Activated naive CD4-positive, alpha-beta T cell treated with anti-CD3 and anti-CD28 coated beads for 36 hours (primary cell): ENCODE measurements at places on chromosomes 7 and 10.

DNA sequence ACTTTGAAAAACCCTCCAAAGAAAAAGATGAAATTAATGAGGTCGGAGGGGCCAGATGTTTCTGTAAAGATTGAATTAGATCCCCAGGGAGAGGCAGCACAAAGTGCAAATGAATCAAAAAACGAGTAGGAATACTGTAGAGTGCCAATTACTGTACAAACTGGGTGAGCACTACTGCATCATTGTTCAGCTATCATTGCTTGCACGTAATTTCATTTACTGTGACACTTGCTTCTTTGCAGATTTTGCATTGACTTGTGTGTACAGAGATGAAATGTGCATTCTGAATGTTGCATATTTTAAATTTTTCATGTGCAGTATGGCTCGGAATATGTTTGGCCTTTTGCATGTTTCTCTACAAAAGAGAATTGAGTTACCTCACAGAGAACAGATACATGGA, 123.7 kb downstream of the LCOR start:
- DNase-seq: no peak

DNA sequence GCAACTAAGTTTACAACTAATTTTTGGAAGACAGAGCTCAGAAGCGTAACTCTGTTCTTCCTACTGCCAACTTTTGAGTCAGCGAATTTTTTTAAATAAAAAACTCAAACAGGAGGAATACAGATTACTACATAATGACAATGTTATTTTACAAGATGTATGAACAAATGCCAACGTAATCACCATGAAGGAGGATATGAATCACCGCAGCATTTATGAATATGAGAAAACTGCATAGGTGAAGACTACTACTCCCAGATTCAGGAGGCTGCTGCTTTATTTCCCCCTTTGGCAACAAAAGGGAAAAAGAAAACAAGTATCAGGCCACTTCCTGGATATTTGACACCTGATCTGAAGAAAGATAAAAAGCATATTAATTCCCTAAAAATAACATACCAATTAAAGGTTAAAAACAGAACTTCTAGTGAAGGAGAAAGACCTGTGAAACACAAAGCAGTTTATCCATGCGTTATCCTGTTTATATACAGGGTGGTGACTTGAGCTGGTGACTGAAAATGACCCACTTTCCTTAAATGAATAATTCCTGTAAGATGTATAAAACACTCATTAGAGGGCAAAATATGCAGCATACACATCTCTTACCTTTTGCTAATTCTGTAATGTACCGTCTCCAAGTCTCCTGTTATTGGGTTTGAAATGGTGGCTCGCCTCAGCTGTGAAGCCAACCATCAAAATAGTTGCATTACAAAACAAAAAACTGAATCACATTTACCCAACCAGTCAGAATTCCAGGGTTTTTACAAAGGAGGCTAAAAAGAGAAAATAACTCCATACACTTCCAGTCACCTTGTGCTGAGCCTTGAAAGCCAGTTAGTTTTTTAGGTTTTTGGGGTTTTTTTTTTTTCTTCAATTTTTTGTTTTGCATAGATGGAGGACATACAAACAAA, 52.0 kb downstream of the P4HA1 start:
- DNase-seq: no peak

DNA sequence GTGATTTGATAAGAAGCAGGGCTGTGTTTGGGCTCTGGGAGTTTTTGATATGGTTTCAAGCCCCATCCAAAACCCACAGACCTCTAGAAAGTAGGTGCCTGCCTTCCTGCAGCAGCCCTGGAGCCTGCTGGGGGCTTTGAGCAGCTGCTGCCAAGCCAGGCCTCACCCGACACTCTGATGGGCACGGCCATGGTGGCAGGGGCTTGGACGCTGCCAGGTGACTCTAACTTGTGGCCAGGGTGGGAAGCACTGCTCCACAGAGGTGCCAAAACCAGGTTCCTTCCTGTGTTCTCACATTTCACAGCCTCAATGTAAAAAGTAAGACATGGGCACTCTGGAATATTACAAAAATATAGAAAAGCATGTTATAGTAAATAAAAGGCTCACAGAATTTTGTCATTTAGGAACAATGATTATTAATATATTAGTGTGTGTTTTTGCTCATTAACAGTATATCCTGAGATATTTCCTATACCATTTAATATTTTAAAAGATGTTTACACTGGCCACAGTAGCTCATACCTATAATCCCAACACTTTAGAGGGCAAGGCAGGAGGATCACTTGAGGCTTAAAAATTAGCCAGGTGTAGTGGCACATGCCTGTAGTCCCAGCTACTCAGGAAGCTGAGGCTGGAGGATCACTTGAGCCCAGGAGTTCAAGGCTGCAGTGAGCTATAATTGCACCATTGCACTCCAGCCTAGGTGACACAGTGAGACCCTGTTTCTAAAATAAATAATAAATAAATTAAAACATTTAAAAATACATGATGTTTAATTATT, 95.1 kb downstream of the EGFR start:
- DNase-seq: no peak

DNA sequence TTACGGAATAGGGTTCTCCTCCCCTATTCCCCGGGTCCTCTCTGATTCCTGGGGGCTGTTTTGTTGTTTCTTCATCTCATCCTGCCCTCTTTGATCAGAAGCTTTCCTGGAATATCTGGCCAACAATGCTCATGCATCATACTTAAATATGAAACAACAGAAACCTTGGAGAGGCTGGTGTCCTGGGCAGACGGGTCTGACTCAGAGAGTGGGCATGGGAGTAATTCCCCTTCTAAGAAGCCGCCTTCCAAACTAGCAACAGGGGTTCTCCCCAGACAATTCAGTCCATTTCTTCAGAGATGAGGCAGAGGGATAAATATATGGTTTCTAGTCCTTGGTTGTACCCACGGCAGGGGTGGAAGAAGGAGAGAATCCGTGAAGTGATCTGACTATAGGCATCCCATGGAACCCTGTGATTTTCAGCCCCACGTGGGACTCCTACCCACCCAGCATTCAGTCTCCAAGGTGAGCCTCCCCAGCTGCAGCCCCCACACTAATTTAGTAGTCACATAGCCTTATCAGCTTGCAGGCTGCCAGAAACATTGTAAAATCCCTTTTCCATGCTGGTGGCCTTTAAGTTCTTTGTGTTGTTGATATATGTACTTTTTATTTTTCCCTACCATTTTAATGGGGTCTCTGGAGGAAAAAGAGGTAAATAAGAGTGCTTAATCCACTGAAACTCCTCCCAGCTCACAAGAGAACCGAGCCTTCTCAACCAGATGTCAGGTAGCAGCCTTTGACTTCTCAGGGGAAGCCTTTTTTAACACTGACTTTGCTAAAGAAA, 119.2 kb downstream of the SFMBT2 start:
- no peak for DNase-seq

DNA sequence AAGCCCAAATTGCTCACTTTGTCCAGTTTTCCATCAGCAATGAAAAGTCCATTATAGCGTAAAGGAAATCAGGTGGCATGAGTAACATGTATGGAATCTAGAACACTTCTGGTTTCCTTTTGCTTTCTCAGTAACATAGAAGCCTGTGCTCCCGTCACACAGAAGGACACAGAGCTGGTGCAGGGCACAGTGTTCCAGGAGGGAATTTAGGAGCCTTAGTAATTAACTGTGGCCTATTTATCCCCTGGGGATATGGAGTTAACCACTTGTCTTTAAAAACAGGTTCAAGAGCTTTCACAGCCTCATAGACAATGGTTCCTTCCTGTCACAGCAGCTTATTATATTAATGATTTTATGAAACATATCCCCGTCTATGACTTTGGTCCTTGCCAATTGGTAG, 189.9 kb downstream of the NEBL start:
- DNase-seq: no peak

DNA sequence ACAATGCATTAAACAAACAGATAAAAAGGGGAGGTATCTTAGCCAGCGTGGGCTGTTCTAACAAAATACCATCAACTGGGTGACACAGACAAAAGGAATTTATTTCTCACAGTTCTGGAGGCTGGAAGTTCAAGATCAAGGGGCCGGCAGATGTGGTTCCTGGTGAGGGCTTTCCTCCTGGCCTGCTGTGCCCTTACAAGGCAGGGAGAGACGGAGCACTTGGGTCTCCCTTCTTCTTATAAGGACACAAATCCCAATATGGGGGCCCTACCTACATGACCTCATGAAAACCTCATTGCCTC, 281.6 kb upstream of the KLF14 start:
- DNase-seq: no peak
